ENCODE measurements at places on chromosomes 1 and 21.

- no peak for DNase-seq
Measured at GRCh38 chr1:59685101-59685500, 129.6 kb upstream of the HOOK1 start.

DNA sequence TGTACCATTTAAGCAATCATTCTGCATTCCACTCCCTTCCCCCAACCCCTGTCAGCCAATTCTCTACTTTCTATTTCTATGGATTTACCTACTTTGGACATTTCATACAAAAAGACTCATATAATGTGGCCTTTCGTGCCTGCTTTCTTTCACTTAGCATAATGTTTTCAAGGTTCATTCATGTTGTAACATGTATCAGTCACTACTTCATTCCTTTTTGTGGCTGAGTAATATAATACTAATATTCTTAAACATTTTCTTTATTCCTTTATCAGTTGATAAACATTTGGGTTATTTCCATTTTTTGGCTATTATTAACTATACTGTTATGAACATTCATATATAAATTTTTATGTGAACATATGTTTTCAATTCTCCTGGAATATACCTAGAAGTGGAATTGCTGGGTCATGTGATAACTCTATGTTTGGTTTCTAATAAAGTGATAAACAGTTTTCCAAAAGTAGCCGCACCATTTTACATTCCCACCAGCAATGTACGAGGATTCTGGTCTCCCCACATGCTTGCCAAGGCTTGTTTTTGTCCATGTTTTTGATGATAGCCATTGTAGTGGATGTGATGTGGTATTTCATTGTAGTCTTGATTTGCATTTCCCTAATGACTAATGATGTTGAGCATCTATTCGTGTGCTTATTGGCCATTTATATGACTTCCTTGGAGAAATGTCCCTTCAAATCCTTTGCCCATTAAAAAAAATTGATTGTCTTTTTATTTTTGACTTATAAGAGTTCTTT lies 61.9 kb upstream of the GNG12 start:
- DNase-seq: no peak

DNA sequence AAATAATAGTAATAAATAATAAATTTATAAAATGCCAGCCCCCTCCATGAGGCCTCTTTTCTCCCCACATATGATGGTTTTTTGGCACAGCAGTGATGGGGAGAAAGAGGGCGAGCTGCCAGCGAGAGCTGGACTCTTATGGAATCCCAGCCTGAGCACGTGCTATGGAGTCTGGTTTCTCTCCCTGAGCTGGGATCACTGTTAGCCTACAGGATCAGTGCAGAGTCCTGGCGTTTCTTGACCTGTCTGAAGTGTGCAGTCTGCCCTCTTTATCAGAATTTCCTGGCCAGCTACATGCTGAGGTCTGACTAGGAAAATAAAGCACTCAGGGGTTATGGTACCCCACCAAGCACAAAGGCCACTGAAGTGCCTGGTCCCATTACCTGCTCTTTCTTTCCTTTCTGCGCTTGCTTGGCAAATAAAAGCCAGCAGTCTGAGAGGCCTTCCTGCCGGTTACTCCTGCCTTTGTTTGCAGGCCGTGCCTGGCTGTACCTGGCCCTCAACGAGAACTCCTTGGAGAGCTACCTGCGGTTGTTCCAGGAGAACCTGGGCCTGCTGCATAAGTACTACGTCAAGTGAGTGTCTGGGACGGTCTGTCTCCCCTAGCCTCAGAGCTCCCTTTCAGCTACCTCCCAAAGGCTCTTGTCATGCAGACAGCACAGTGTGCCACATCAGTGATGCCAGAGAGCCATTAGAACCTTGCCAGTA lies 18.5 kb upstream of the SLC25A34 start:
- DNase-seq: no peak

DNA sequence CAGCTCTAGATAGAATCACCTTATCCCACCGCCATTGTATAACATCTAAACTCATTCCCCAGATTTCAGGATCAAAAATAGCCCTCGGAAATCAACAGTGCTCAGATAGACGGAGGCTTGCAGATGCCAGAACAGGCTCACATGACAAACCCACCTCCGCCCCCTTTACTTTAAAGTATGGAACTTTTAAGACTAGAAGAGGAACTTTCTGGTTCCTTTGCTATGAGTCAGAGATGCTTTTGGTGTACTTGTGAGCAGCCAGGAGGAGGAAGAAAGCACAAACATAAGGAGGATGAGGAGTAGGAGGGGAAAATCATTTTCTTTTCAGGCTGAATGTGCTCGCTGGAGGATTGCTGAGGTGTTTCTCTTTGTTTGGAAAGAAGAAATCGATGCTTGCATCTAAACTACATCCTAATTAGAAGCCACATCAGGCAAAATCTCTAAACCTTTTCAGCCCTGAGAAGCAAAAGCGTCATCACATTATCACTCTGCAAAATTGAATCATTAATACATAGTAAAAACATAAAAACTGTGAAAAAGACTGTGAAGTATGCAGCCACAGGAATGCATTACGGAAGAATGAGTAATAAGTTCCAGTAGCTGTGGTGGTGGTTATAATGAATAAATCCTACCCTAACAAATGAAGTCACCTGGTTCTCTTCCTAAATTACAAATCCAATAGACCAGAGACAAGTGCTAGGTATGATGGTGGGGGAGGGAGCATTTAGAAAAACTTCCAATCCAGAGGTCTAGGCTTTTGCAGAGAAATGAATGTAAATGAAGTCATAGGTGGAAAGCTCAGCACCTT lies 251.3 kb downstream of the KCNH1 start:
- no peak for DNase-seq
